ENCODE measurements at places on chromosomes 13 and 19.
A peak's percentile ranks its signal among the peaks of the same experiment; 100 is the strongest.

GRCh38 chr13:42985312-42986175 is 6.5 kb downstream of the EPSTI1 start:
- DNase-seq: no peak

- DNase-seq: no peak
Measured at GRCh38 chr19:11324748-11325389, 14.6 kb downstream of the RAB3D start.

DNA sequence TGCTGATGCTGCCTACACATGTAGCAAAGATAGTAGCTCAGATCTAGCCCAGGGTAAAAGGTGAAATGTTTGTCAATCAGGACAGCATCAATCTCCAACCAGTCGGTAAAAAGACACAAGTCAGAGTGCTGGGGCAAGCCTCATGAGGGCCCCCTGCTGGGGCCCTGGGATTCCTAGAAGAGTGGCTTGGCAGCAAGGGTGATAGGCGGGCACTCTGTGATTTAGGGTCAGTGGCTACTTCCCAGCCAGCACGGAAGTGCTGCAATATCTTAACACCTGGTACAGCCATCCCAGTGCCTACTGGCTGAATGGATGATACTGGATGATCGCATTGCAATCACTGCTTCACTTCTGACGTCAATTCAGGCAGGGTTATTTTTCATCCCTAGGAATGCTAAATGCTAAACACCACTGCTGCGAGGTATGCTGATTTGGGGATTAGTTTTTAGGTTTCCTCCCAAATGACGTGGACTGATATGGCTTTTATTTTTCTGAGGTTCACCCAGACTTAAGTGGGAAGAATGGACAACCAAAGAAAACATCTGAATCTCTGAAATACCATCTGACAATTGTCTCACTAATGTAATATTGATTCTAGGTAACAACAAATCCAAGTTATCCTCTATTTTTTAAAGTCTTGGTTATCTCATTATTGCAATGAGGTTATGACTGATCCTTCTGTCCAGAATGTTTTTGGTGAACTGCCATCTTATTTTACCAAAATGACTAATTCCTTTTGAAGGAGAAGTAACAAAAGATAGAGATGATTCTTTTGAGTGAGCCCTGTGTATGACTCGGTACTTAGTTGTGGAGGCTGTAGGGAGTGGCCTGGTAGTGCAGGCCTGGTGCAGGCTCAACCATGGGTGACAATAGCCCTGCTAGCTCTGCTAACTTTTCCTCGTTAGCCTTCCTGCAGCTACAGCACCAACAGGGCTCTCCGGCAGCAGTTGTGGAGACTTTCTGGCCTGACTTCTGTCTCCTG is 432.5 kb downstream of the FGF9 start:
- DNase-seq: no peak

- DNase-seq: no peak
Measured at GRCh38 chr13:45332831-45333219, 8.2 kb downstream of the TPT1 start.

GRCh38 chr13:95756072-95756471 is 79.1 kb downstream of the DNAJC3 start:
- DNase-seq: no peak

- no peak for DNase-seq
Measured at GRCh38 chr19:58317476-58318072, 9.2 kb upstream of the ZSCAN22 start.

DNA sequence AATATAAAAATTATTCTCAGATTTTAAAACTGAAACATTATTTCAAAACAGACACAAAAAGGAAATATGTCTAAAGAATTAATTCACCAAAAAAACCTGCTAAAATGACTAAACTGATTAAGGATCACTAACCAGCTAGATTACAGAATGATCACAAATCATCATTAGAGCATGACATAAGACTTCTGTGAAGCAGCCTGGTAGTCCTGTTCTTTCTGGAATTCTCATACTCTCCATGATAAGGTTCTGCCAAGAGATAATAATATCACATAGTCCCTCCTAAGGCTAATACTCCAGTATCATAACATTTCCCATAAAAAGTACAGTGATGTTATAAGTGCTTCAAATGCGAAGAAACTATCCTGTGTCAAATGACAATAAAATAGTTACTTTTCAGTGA is 1814.9 kb downstream of the SLITRK5 start:
- DNase-seq: no peak

DNA sequence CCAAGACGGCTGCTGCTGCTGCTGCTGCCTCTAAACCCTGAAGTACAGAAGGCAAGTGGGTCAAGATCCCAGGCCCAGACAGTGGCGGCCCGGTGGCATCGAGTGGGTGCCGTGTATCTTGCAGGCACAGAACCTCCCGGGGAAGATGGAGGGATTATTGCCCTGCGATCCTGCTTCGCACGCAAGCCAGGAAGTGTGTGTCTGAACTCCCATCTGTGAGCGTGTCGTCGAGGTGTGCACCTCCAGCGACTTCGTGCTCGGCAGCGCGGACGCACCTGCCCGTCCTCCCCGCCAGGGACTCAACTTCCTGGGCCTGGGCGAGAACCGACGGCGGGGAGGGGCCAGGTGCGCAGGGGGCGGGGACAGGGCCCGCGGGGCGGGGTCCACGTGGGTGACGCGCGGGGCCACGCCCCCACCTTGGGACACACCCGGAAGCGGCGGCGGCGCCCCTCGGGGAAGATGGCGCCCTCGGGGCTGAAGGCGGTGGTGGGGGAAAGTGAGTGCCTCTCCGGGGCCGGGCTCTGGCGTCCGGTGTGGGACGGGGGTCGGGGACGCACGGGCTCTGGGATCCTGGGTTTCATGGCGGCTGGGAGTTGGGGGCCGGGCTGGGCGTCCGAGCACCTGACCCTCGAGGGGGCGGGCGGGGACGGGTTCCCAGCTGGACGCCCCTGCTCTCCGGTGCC is at the start of gene STXBP2:
Gene STXBP2, plus strand, starts transcription at position 420 of the 683 bp plus-strand sequence. Its CDS starts 40 bp downstream, at position 460.
- DNase-seq: peak; percentile 89

GRCh38 chr13:109344552-109345157 is 441.7 kb downstream of the IRS2 start:
- no peak for DNase-seq

- DNase-seq: no peak
Measured at GRCh38 chr13:77846173-77846572, 72.5 kb downstream of the EDNRB start.

GRCh38 chr19:7393939-7394730 is 45.4 kb downstream of the ARHGEF18 start:
- no peak for DNase-seq

DNA sequence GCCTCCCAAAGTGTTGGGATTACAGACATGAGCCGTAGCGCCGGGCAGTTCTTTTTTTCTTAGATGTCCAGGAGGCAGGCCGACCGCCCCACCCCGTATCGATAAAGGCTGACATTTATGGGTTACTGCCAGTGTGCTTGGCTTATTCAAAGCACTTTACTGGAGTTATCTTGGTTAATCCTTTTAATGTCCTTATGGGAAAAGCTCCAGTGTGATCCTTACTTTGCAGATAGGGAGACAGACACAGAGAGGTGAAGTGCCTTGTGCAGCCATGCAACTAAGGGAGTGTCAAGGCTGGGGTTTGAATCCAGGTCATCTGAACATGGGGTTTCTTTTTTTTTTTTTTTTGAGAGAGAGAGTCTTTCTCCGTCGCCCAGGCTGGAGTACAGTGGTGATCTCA is 19.2 kb downstream of the NCAN start:
- DNase-seq: no peak

GRCh38 chr19:33785795-33786194 is 10.9 kb upstream of the KCTD15 start:
- no peak for DNase-seq

- DNase-seq: no peak
Measured at GRCh38 chr19:17806945-17807344, 12.0 kb downstream of the B3GNT3 start.

DNA sequence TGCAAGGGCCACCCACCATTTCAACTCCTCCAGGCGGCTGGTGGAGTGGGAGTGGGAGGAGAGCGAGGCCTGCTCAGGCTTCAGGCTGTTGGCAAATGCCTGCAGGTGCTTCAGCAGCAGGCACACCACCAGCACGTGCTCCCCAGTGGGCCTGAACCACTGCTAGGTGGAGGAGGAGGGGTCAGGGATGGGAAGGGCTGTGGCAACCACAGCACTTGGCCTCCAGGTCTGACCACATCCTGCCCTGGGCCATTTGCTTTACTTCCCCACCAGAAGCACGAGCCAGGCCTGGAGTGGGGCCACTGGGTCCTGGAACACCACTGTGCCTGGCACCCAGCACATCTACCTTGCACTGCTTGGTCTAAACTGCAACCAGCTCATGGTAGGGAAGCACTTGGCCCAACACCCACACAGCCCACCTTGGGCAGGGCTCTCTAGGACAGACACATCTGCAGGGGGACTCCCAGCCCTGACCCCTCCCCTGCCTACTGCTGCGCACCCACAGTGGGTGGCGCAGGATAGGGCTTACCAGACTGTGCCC is 26.2 kb downstream of the TUBA3C start:
- no peak for DNase-seq

GRCh38 chr13:46982856-46983582 is 86.2 kb upstream of the HTR2A start:
- no peak for DNase-seq

GRCh38 chr19:57841122-57841763 is 8.4 kb upstream of the ZNF587 start:
- DNase-seq: no peak

- no peak for DNase-seq
Measured at GRCh38 chr13:32503727-32504126, 34.9 kb downstream of the N4BP2L2 start.

GRCh38 chr13:110436276-110436675 is 125.2 kb downstream of the RAB20 start:
- DNase-seq: no peak

- no peak for DNase-seq
Measured at GRCh38 chr13:59444210-59444857, 719.4 kb downstream of the DIAPH3 start.

DNA sequence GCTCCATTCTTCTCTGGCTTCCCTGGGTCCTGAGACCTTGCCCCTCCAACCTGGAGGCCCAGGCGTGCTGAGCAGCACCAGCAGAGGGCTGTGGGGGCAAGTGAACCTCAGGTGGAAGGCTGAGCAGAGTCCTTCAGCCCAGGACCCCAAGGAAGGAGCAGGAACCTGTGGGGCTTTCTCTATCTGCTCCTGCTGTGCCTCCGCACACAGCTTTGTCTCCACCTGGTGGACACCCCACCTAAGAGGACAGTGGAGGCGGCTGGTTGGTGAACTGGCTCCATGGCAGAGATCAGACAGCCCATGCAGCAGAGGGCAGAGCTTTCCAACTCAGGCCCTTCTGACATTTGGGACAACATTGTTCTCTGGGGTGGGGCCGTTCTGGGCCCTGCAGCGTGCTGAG is 19.7 kb downstream of the ZFR2 start:
- no peak for DNase-seq

DNA sequence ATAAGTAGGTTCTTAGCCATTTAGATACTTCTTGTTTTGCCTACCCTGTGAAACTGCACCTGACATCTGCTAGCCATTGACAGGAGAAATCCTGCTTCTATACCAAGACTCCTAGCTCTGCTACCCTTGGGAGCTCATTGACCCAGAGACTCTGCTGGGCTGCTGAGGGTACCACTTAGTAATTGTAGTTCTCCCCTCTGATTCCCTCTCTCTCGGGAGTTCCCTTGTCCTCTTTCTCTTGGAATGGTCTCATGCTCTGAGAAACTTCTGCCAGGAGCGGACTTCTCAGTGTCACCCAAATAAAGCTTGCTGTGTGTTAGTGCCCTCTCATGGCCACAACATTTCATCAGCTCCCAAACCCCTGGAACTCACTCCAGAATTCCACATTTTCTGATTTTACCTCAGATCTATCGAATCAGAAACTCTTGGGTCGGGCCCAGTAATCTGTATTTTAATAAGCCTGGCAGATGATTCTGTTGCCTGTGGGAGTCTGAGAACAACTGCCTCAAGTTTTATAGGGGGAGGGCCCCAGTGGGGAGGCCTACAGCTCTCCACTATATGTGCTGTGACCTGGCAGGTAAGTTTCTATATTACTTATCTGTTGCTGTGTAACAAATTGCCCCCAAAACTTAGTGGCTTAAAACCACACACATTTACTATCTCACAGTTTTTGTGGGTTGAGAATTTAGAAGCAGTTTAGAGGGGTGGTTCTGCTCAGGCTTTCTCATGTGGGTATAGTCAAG is 221.1 kb downstream of the TDRD3 start:
- no peak for DNase-seq

Data from activated CD4-positive, alpha-beta T cell treated with anti-CD3 and anti-CD28 coated beads for 1 hour (primary cell).